Activated naive CD4-positive, alpha-beta T cell treated with anti-CD3 and anti-CD28 coated beads, Interleukin-2, amount 50 U/mL, for 16 hours (primary cell): ENCODE measurements at places on chromosomes 5 and 9.

DNA sequence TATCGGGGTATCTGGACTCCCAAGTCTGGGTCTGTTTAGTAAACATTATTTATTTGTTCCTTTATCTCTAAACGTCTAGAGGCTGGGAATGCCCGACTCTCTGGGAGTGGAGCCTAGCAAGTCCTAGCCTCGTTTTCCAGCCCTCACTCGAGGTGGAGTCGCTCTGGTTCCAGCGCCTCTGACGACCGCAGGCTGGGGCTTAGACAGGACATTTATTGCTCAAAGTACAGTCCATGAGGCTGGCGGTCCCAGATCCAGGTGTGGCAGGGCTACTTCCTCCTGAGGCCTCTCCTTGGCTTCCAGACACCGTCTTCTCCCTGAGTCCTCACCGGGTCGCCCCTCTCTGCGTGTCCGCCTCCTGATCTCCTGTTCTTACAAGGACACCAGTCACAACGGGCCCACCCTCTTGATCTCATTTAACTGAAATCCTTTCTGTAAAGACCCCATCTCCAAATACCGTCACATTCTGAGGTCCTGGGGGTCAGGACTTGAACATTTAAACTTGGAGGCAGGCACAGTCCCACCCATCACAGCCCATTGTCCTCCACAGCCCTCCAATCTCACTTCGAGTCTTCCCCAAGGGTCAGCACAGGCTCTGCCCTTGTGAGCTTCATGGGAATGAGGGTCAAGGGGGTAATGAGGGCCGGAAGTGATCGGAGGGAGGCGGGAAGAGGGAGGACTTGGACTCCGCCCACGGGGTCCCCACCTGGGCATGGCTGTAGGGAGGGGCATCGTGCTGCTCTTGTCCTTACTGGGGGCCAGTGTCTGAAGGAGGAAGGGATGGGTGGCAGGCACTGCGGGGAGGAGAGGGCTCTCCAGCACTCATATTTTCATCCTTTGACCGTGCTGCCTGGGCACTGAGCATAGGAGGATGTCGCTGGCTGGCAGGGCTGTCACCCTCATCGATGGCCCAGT is 12.2 kb upstream of the CLPTM1L start:
- no peak for DNase-seq

GRCh38 chr9:83208065-83208850 is 145.3 kb upstream of the RASEF start:
- no peak for DNase-seq

- no peak for DNase-seq
Observed at GRCh38 chr9:97979788-97980478, 3.2 kb upstream of the ANP32B start.

GRCh38 chr9:69034071-69034470 is 1.5 kb upstream of the FXN start:
- DNase-seq: no peak

DNA sequence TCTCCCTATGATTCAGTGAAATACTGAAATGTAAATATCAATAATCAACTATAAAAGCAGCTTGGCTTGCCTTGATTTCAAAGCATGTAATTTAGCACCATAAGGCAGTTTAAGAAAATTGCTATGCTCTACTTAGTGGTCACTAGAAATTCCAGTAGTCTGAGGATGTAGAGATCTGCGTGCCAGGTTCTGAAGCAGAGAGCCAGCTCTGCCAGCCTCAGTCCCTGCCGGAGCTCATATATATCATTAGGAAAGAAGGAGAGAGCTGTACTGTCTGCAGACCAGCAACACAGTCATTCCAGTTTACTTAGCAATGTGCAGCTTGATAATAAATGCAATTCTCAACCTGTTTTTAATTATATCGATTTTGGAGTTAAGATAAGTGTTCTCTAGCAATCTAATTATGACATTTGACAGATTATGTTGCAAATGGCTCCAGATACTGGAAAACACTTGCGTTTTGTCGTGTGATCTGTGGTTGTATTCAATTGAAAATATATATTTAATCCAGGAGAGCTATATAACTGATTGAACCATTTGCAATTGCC is 540.5 kb downstream of the CTNND2 start:
- DNase-seq: no peak

- no peak for DNase-seq
Observed at GRCh38 chr9:13901176-13901575, 412.8 kb downstream of the NFIB start.

DNA sequence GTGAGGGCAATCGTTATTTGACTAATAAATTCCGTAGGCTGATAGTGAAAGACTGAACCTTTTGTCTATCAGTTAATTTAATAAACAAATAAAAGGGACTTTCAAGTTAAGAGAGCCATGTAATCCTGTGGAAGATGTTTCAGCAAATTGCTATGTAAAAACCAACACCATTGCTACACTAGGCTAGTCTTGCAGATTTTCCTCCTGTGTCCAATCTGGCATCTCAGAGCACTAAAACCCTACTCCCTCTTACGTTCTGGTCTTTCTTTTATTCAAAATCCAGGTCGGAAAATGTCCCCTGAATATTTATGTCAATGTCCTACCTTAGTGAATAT is 478.8 kb upstream of the TNC start:
- DNase-seq: no peak

DNA sequence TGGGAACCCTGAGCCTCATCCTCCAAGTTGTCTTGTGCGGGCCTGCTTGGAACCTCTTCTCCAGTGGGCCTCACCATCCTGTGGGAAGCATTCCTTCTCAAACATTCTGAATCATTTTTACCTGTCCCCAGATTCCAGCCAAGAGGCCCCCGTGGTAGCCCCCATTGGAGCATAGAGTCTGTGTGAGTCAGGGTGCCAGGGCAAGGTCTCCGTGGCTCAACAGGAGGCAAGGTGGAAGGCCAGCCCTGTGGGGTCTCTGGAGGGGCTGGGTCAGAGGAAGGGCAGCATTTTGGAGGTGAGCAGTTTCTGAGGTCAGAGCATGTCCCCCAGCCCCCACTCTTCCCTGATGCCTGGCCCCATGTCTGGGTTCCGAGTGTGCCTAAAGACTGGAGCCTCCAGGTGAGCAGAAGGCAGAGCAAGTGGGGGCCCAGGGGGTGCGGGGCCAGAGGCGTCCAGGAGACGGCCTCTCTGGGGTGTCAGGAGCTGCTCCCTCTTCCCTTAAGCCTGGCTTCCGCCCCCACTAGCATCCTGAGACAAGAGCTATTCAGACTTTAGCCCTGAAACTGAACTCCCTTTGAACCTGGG is 2.1 kb downstream of the CACNA1B start:
- no peak for DNase-seq

GRCh38 chr5:41334221-41334620 is 120.9 kb upstream of the C6 start:
- no peak for DNase-seq

DNA sequence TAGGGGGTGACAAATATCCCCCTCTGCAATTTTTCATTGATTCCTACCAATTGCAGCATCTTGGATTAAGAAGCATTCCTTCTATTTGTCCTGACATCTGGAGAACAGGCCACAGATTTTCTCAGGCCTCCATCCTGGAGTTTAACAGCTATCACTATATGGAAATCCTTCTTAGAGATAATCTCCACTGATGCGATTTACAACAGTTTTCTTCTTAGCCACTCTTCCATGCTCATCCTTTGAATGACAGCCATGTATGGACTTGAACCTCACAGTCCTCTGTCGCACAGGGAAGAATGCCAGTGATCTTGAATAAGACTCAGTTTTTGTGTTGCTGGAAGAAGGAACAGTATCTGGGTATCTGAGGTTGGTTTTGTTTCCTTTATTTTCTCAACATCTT is 73.2 kb downstream of the PGM5 start:
- no peak for DNase-seq
